Cerebellar nuclear complex (tissue), 1 donor: ENCODE measurements at places on chromosomes 1 and 21.

- DNase-seq, result no peak
Measured at GRCh38 chr1:27862671-27863537, 9.4 kb upstream of the THEMIS2 start.

GRCh38 chr21:39968010-39968409, 100.8 kb downstream of the PCP4 start:
- no peak for DNase-seq

GRCh38 chr21:44759628-44760285, 41.9 kb downstream of the UBE2G2 start:
- no peak for DNase-seq

GRCh38 chr21:44477131-44477530, 21.8 kb downstream of the LRRC3 start:
- DNase-seq, result no peak

- DNase-seq, result no peak
Measured at GRCh38 chr1:56491441-56491840, 87.9 kb downstream of the PLPP3 start.

DNA sequence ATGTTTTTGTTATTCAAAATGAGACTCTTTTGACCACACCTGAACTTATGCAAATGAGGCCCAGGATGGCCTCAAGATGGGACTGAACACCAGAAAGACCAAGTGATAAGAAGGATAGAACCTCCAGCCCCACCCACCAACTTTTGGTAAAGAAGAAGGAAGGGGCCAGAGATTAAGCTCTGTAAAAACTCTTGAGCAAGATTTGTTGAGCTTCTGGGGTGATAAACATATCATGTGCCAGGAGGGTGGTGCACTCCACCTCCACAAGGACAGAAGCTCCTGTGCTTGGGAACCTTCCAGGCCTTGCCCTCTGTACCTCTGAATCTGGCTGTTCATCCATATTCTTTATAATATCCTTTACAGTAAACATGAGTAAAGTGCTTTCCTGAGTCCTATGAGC, 5.3 kb downstream of the RSPH1 start:
- no peak for DNase-seq

GRCh38 chr1:112012823-112013222, 23.4 kb upstream of the KCND3 start:
- no peak for DNase-seq

DNA sequence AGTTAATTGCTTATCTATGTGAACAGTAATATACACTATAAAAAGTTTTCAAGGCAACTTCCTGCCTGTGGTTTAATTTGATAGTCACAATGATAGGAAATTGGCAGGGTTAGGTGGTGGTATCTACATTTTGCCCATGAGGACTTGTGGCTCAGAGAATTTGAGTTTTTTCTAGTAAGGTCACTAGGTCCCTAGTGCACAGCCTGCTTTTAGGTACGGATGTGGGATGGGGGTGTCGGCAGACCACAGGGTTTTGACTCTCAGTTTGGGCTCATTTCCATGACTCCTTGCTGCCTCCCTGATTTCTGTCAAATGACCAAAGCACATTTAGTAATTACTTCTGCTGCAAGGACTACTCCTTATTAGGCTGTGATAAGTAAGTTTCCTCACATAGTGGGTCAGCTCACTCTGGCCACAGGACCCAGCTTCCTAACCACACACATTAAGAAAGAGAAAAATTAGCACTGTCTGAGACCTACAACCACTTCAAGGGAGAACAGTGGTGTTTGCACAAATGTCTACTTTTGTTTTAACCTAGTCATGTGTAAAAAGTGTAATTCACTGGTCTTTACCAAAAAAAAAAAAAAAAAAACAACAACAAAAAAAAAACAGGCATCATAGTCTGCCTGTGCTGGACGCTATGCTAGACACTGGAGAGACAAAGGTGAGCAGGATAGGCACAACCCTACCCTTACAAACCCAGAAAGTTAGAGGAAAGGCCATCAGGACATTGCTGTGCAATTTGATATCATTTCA, 43.7 kb downstream of the MRPL39 start:
- DNase-seq, result no peak
